ENCODE measurements at places on chromosomes 7 and 10.

- DNase-seq = no peak
Observed at GRCh38 chr10:90906596-90906995, 14.3 kb downstream of the ANKRD1 start.

DNA sequence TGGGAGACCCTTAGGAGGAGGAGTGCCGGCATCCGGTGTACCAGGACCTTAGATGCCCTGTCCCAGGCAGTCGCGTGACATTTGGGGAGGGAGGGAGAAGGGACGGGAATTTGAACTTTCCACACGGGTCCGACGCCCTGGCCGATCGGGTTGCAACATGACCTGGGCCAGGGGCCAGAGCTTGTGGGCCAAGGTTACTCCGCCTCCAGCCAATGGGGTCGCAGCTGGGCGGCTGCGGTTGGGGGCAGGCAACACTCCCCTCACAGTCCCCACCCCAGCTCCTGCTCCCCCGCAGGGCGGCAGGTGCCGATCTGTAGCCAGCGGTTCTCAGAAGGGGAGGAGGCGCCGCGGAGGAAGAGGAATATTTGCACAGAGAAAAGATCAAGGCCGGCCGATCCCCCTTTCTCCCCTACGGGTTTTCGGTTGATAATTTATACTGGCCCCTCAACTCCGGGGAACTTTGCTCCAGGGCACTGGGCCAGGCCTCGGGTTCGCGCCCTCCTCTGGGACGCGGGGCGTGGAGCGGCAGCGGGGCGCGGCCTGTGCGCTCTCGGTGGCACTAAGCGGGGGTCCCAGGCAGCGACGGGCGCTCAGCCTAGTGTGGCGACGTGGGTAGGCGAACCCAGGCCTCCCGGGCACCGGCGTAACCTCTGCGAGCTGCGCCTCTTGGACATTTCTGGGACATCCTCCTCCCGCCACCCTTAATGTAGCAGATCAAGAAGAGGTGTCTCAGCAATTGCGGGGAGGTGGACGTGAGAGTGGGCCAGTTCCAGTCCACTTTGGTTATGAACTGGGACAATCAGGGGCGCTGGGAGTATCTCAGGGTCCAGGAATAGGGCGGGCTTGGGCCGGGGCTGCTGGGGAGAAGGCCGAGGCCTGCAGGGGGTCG, 1.2 kb downstream of the MLXIPL start:
- no peak for DNase-seq

DNA sequence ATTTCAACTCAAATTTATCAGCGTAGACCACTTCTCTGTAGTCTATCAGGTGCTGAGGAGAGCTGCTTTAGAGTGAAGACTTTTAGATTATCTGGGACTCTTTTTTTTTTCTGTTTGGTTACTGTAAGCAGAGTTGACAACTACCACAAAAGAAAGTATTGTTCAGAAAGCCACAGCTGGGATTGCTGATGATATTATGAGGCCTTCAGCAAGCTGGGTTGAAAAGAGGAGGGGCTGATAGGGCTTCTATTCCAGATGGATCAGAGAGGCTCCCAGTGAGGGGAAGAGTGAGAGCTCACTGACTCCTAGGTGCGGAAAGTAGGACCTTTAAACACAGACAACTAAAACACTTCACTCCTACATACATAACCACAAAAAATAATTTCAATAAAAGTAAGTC, 188.5 kb upstream of the FERD3L start:
- DNase-seq = no peak

DNA sequence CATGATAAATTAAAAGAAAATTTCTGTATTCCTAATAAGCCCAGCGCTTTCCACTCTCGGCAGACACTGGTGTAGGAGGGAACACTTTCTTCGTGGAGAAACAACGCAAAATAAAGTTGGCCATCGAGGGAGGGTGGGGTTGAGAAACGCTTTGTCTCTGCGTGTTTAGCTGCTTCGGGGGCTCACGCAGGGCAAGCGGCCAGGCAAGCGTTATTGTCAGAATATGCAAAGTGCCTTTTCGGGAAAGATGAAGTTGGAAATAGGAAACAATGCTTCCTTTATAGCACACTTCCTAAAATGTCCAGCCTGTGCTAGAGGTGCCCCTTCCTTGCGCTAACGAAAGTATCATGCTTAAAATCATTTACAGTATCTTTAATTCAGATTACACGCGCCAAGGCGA, 1.9 kb upstream of the EBF3 start:
- no peak for DNase-seq

DNA sequence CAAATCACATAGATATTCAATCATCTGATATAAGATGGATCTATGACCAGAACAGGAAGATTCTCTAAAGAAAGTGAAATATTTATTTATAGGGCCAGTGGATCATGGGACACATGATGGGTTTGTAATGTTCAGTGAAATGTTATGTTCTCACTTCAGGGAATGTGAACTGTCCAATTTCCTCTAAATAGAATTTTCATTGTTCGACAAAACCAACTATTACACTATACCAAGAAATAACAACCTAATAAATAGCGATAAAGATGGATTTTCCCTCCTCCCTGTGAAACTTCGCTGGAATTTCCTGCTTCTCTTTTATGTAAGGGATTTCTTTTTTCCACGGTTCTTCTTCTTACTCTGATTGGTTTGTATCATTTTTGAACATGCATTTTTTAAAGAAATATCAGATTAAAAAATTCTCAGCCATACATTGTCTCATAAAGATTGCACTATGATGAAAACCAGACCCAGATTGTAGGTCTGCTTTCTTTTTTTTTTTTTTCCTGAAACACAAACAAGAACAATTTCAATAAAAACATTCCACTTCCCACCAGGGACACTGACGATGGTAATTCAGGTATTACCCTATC, 139.8 kb upstream of the ZEB1 start:
- DNase-seq = no peak

DNA sequence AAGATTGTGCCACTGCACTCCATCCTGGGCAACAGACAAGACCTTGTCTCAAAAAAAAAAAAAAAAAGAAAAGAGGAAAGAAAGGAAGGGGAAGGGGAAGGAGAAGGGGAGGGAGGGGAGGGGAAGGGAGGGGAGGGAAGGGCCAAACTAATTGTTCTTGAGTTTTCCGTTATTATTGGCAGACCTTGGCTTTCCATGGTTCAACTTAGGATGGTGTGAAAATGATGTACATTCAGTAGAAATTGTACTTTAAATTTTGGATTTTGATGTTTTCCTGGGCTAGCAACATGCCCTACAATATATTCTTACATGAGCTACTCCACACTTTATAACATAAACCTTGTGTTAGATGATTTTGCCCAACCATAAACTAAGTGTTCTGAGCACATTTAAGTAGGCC, 1.2 kb upstream of the TMEM72 start:
- DNase-seq = no peak

DNA sequence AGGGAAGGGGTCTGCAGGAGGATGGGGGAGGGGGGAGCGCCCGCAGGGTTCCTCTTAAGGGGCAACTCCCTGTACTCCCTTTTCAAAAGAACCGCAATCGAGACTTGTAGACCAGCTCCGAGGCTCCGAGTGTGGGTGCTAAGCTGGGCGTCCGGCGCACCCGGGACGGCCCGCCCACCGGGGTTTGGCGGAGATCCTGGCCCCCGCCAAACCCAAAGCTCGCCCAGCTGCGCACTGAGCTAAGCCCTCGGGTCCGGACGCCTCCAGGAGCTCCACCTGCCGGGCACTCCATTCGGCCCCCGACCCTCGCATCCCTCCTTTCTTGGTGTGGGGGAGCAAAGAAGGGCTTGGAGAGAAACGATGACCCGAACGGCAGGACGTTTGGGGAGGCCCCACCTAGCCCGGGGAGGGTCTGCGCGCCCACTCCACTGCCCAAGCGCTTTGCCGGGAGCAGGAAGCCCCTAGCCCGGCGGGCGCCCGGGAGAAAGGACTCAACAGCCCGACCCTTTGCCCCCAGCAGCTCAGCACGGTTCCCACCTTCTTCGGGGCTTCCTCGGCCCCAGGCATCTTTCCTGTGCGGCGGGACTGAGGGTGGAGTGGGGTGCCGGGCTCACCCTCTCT, 651 bp downstream of the AFAP1L2 start:
- DNase-seq = no peak

- DNase-seq = no peak
Observed at GRCh38 chr10:133246236-133246626, 8.6 kb downstream of the VENTX start.
